T-helper 2 cell (primary cell): ENCODE measurements at places on chromosomes 11 and 22.

DNA sequence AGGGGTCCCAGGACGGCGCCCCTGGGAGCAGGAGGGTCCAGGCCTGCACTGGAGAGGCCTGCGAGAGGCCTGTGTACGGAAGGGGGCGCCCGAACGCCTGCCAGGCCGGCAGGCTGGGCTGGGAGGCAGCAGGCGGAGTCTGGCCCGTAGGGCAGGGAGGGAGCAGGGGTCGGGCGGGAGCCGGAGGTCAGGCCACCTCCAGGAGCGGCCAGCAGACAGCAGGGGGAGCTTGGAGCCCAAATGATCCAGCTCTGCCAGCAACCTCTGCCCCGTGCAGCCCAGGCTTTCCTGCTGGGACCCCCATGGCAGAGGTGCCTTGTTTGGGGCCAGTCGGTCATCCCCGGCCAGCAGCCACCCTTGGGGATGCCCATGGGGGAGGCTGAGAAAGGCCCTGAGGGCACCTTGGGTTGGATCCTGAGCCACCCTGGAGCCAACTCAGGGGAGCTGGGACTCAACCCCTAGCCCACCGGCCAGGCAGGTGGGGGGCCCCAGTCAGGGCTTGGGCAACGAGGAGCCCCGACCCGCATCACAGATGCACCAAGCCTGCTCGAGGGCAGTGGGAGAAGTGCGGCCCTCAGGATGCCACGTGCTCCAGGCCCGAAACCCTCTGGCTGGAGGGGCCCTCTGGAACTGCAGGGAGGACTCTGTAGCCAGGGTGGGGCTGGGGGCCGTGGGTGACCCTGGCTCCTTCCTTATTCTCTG is 9.6 kb upstream of the SYT8 start:
- DNase-seq: no peak

- DNase-seq: no peak
Measured at GRCh38 chr11:73549376-73549775, 48.5 kb downstream of the FAM168A start.

- DNase-seq: no peak
Measured at GRCh38 chr22:34324763-34325162, 404.5 kb upstream of the LARGE1 start.

GRCh38 chr22:30372915-30373314 is 14.3 kb downstream of the RNF215 start:
- DNase-seq: no peak

- DNase-seq: no peak
Measured at GRCh38 chr11:112589155-112589554, 328.5 kb upstream of the PLET1 start.

DNA sequence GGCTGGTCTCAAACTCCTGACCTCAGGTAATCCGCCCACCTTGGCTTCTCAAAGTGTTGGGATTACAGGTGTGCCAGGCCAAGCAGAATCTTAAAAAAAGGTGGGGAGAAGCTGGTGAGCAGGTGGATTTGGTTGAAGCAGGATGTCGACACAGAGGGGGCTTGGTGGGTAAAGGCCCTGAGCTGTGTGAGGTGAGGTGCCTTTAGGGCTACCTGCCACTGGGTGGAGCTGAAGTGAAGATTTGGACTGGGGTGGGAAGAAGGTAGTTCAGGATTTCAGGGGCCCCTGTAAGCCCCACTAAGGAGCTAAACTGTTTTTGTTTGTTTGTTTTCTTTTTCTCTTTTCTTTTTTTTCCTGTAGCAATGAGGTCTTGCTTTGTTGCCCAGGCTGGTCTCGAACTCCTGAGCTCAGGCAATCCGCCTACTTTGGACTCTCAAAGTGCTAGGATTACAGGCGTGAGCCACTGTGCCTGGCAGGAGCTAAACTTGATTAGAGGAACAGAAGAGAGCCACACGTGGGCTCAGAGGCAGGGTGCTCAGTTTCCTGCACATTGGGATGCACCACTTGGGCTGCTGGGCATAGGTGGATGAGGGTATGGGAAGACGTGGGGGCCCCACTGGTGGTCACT is 6.0 kb downstream of the P2RX6 start:
- DNase-seq: no peak

GRCh38 chr22:37241351-37242142 is 2.5 kb downstream of the RAC2 start:
- DNase-seq: no peak

DNA sequence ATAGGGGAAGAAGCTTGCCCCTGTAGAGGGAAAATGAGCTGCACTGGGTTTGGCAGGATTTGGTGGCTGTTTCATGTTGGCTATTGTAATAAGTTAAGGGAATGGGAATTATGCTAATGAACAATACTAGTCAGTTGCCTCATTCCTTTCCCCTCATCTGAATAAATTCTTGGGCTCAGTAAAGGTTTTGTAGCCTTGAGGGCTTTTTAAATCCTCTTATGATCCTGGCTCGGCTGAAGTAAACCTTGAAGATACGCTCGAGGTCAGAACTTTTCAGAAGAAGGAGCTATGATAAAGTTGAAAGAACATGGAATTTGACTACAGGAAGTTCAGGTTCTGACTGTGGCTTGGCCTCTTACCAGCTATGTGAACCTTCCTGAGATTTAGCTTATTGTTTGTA is 448.7 kb downstream of the RAB38 start:
- DNase-seq: no peak

DNA sequence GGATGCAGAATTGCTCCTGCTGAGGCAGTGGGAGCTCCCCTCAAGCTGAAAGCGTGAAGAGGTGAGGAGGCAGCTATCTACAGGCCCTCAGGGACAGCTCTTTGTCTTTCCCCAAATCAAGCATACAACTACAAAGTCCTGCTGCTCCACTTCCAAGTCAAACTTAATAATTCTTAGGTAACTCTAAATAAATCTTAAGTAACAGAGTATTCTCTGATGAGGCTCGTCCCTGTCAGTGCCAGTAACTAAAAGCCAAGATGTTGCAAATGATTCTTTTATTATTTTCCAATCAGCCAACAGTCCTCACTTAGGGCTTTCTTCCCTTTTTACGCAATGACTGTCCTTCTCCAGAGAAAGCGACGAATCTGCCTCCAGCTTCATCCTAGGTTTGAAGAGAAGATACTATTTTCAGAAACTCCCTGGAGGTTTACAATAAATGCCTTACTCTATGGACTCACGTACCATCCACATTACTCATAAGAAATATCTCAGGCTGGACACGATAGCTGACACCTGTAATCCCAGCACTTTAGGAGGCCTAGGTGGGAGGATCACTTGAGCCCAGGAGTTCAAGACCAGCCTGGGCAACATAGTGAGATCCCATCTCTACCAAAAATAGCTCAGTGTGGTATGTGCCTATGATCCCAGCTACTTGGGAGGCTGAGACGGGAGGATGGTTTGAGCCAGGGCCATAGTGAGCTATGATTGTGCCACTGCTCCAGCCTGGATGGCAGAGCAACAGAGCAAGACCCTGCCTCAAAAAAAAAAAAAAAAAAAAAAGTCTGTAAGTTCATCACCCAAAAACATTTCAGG is 3.1 kb upstream of the C22orf39 start:
- DNase-seq: no peak

DNA sequence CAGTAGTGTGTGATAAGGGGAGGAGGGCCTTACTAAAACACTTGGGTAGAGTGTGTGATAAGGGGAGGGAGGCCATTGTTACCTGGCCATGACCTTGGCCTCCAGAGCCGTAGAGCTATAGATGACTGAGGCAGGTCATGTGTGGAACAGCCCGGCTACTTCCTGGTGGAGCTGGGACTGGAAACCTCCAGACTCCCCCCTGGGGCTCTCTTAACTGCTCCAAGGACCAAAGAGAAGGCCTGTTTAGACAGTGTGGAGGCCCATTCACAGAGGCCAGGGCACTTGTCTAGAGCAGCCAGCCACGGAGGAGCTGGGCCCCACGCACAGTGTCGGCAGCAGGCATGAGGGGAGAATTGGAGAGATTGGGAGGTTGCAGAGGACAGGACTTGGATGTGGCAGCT is 12.5 kb upstream of the MICALL1 start:
- no peak for DNase-seq

DNA sequence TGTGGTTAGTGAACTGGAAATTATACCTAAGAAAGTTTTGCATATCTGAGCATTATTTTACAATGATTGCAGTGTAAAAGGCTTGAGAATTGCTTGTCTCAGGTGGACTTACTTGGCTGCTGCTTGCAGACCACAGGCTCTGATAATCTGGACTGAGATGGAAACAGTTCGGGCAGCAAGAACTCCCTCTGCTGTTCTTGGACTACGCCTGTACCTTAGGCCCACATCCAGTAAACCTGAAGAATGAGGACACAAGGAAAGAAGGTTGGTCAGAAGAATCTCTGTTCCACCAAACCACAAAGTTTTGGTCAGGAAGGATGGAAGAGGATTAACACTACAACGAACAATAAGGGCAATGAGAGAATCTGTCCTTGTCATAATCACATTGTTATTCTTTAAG is 80.1 kb downstream of the C2CD3 start:
- DNase-seq: no peak

DNA sequence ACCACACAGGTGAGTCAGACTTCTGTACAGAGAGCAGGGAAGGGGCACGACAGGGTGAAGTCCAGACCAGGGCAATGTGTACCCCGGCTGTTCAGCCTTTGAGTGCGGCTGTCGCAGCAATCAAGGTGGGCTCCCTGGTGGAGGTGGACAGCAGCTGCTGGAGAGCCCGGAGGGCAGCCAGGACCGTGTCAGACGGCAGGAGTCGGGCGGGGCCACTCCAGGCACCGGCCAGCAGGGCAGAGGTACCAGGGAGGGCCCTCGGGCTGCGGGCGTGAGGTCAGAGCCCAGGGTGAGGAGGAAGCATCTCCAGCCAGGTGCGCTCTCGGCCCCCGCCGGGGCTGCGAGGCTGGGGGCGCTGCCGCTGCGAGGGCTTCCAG is 802 bp upstream of the PIM3 start:
- DNase-seq: no peak

DNA sequence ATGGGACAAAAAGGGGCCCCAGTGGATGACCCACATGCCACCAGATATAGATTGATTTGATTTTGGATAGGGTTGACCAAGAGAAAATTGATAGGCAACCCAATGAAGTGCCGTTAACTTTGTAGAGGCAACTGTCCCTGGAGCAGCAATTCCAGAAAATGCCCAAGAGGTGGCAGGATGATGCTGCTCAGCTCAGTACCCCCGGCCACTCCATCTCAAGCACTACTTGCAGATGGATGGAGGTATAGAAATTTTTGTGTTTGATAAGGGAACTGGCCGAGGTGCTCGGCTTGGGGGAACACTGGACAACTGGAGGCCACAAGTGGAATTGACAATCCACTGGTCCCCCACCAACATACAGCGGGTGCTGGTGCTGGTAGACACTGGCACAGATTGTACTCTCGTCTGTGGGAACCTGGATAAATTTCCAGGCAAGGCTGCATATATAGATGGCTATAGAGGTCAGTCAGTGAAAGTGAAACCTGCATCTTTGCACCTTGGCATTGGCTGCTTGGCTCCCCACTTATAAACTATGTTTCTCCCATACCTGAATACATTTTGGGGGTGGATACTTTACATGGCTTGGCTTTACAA is 86.3 kb downstream of the CCDC83 start:
- no peak for DNase-seq

DNA sequence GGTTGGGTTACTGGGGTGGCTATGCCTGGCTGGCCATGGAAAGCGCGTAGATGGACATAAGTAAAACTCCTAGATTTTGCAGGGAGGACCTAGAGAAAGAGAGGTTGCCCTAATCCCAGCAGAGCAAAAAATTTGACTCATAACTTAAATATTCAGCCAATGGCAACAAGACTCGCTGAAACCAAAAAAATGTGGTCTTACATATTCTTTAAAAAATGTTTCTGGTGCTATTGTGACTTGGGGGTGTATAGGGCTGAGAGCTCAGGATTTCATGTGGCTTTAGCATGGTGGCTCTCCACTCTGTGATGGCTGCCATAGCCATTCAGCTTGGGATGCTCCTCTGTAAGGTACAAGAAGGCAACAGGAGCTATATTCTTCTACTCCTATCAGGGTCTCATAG is 27.2 kb upstream of the PDGFD start:
- no peak for DNase-seq

- peak; percentile 41 for DNase-seq
Measured at GRCh38 chr11:72040491-72041363, 39.6 kb downstream of the NUMA1 start.

GRCh38 chr22:43272301-43272700 is 70.9 kb downstream of the SCUBE1 start:
- DNase-seq: no peak

DNA sequence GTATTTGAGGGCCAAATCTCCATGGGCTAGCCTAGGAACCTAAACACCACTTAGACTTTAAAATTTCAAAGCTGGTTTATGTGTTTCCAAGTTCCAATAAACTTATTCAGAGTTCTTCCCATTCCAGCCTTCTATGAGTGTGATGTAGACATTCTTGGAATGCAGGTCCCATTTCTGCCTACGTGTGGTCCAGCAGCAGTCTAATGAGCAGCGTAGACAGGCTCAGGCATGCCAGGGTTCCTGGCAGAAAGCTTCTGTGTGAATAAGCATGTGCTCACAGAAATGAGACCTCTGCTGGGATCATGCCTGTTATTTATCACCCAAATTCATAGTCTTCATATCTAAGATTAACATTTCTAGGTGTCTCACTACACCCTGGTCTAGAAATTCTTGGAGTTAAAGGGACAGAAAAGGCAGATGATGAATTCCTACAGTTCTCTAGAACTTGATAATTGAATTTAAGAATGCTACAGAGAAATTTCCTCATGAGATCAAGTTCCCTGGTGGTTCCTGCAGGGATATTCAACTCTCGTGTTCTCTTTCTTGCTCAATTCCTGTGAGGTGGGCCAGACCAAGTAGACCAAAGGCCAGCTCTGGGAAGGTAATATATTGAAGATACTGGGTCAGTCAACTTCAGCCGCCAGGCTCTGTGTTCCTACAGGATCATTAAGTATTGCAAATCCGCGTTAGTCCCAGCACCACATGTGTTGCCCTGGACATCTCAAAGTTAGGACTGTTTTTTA is 17.6 kb downstream of the RNF185 start:
- DNase-seq: no peak

DNA sequence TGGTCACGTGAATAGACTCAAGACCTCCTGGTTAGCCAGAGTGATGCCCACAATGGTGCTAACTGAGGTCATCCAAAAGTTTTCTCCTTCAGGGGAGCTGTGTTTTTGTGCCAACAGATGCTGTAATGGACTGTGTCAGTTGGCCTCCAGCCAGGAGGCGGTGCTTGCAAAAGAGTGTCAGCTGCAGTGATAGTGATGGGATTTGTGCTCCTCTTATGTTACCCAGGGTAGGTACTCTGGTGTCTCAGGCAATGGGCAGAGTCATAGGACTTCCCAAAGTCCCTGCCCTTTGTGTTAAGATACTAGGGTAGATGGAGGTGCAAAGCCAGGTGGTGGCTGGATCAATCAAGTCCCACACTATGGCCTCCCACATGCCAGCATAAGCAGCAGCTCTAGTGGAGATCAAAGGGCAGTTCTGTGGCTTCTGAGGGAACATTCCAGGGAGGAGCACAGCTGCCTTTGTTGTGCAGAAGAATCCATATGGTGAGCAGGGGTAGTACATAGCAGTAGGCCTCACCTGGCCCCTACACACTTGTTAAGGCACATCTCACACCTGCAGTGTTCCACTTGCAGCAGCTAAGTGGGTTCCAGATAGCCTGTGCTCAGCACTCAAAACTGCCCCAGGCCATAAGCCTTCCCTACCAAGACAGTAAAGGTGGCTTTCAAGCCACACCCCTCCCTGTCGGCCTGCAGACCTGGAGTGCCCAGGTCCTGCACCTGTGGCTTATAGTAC is 9.4 kb upstream of the FANCF start:
- DNase-seq: no peak
